Testis (tissue), 5 donors: ENCODE measurements at places on chromosomes 7 and 10. TPM values are rescaled to one million over a fixed set of nuclear protein-coding genes. Genes with fewer than 3 reads are reported as not detected.

DNA sequence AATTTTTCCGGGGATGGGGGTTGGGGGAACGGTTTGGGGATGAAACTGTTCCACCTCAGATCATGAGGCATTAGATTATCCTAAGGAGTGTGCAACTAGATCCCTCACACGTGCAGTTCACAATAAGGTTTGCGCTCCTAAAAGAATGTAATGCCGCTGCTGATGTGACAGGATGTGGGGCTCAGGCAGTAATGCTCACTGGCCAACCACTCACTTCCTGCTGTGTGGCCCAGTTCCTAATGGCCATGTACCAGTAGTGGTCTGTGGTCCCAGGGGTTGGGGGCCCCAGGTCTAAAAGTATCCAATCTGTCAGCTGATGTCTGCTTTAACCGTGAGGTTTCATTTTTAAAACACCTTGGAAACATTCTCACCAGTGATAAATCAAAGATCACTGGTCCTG is 2.2 kb downstream of the STN1 start:
- no peak for DNase-seq

MBL2 gene
- 0.08 TPM for polyA plus RNA-seq

VENTX gene
- 1.5 TPM for polyA plus RNA-seq

GRCh38 chr10:97131666-97132065 is 54.1 kb downstream of the SLIT1 start:
- no peak for DNase-seq

- DNase-seq: no peak
These were observed 10.5 kb upstream of the ADAMTS14 start for GRCh38 chr10:70661623-70662361.

ANXA8 gene
- polyA plus RNA-seq: 6.7 TPM
